ENCODE measurements at places on chromosomes 7 and 10. TPM values are rescaled to one million over a fixed set of nuclear protein-coding genes. Genes with fewer than 3 reads are reported as not detected.

- peak; percentile 54 for DNase-seq
Observed at GRCh38 chr7:99098824-99099498, 44.9 kb downstream of the SMURF1 start.

GRCh38 chr10:35605191-35605590 is at the start of gene GJD4:
TSS of gene GJD4 (plus strand) at chr10:35605341. CDS start at chr10:35605568, 227 bp downstream.
- DNase-seq: no peak

NPC1L1 gene
- 0.03 TPM for polyA plus RNA-seq

LIPJ gene
- polyA plus RNA-seq: not detected

- no peak for DNase-seq
Observed at GRCh38 chr10:11050301-11051287, 32.9 kb downstream of the CELF2 start.

IDI1 gene
- polyA plus RNA-seq: 65.0 TPM

MALSU1 gene
- 91.9 TPM for polyA plus RNA-seq

FAM3C gene
- 31.7 TPM for polyA plus RNA-seq

- DNase-seq: no peak
Observed at GRCh38 chr7:108239501-108240225, 109.5 kb upstream of the LAMB4 start.

GNAT3 gene
- not detected for polyA plus RNA-seq

- DNase-seq: no peak
Observed at GRCh38 chr7:133859871-133860450, 267.2 kb upstream of the LRGUK start.
